ENCODE measurements at places on chromosomes 4 and X. TPM values are rescaled to one million over a fixed set of nuclear protein-coding genes. Genes with fewer than 3 reads are reported as not detected.

The SOWAHB gene
- total RNA-seq: 0.13 TPM

The CC2D2A gene
- total RNA-seq: 17.8 TPM

The CCDC110 gene
- total RNA-seq: 0.88 TPM

The HTR2C gene
- not detected for total RNA-seq

The IQCM gene
- not detected for total RNA-seq

The RBMXL3 gene
- not detected for total RNA-seq

Data from epithelial cell of alveolus of lung (primary cell).